ENCODE measurements at places on chromosomes 2 and 18. TPM values are rescaled to one million over a fixed set of nuclear protein-coding genes. Genes with fewer than 3 reads are reported as not detected.
A peak's percentile ranks its signal among the peaks of the same experiment; 100 is the strongest.

DNA sequence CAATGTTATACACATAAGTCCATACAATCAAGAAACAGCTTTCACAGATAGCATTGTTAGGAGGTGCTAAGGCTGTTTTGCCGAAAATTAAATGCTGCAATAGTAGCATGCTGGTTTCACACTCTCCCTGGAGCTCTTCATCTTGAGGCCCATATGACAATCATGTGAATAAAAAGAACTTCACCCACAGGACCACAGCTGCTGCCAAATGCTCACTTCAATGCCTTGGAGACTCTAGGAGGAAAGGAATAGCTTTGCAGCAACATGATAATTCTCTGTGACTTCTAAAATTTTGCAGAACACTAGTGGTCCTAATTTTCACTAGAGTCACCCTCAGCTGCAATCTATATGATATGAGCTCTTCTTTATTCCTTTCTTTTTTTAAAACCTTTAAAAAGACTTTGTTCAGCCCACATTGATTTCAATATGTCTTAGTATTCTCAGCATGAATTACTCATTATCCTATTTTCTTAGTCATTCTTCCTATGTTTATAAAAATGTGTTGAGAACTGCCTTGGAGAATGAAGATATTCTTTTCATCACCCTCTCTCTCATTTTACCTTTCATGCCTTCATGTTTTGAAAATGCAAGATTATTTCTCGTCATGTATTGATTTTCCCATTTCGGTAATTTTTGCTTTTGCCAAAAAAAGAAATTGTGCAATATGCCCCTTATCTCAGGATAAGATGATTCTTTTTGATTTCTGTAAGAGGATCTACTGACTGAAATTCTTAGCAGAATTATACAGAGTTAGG, 108.2 kb downstream of the PDE1A start:
- no peaks in the 10 kb centered on the region for H3K36me3 ChIP-seq
- no peak for DNase-seq
- H3K27me3 ChIP-seq = no peaks in the 10 kb centered on the region
- H3K27ac ChIP-seq = no peak overlapping the region

- no peak overlapping the region for H3K27ac ChIP-seq
- no peaks in the 10 kb centered on the region for H3K36me3 ChIP-seq
- no peak overlapping the region for H3K4me3 ChIP-seq
- no peak for DNase-seq
- H3K4me1 ChIP-seq = peaks cover 12% of the 10 kb centered on the region
Observed at GRCh38 chr2:241775223-241776177, 1.1 kb upstream of the GAL3ST2 start.

- H3K36me3 ChIP-seq = peaks cover 10% of the 10 kb centered on the region
- no peak overlapping the region for H3K4me3 ChIP-seq
- peaks cover 2% of the 10 kb centered on the region for H3K27me3 ChIP-seq
- peaks cover 32% of the 10 kb centered on the region for H3K4me1 ChIP-seq
- no peak for DNase-seq
- H3K27ac ChIP-seq = no peak overlapping the region
Observed at GRCh38 chr2:160271171-160272086, 71.4 kb upstream of the ITGB6 start.

- H3K27me3 ChIP-seq = peaks cover 1% of the 10 kb centered on the region
- H3K4me3 ChIP-seq = no peak overlapping the region
- no peaks in the 10 kb centered on the region for H3K4me1 ChIP-seq
Observed at GRCh38 chr2:164735309-164735919, 106.2 kb downstream of the COBLL1 start.

Gene FBXO41
- 41.5 TPM for total RNA-seq

DNA sequence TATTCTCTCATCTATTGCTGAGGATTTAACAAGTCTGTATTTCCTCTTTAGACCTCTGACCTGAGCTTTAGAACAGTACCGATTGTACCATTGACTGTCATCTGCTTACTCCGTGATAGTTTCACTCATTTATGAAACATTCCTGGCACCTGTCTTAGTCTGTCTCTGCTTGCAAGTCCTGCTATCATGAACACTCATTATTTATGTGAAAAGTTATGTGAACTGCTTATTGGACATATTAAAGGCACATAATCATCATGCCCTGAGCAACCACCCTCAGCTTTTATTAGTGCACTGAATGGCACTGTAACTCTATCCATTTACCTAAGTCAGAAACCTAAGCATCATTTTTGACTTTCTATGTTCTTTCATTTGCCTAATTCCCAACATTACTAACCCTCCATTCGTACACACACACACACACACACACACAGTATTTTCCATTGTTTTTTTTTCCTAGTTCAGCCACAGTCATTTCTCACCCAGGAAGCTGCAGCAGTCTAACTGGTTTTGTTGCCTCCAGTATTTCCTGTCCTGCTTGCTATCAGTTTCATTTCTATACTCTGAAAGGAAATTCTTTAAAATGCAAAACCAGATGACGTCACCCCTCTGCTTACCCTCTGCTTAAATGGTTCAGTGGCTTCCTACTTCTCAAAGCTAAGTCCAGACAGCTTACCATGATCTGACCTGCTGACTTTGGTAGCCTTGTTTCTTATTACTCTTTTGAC, 146.1 kb downstream of the HAUS1 start:
- peak overlapping the region; percentile 50 for H3K4me3 ChIP-seq
- H3K4me1 ChIP-seq = peaks cover 68% of the 10 kb centered on the region
- H3K36me3 ChIP-seq = peaks cover 54% of the 10 kb centered on the region

DNA sequence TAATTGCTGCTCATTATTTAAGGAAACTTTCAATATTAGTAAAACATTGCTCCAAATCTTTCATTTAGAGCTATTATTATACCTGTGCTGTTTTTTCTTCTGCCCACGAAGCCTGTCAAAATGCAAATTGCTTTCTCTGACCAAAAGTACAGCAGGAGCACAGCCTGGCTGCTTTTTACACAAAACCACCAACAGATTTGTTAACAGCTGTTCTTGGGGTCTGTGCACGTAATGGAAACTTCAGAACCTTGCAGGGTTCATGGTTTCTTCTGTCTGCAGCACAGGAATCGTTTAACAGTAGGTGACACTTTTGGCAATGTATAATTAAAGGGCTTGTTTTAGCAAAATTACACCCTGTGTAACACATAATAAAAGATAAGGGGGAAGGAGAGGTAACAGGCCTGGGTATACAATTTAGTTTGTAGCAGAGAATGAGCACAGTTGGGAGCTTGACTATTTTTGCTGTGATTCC, 447.3 kb downstream of the KCNJ3 start:
- H3K27me3 ChIP-seq = no peaks in the 10 kb centered on the region
- H3K27ac ChIP-seq = no peak overlapping the region
- no peak for DNase-seq
- H3K4me1 ChIP-seq = no peaks in the 10 kb centered on the region
- no peak overlapping the region for H3K4me3 ChIP-seq

Gene COL5A2
- 3.3 TPM for total RNA-seq

Gene KCNG2
- not detected for total RNA-seq

- H3K27ac ChIP-seq = no peak overlapping the region
- peaks cover 1% of the 10 kb centered on the region for H3K27me3 ChIP-seq
- H3K4me1 ChIP-seq = peaks cover 4% of the 10 kb centered on the region
- H3K4me3 ChIP-seq = no peak overlapping the region
- no peak for DNase-seq
Observed at GRCh38 chr2:55161295-55162210, 70.5 kb downstream of the CLHC1 start.

Gene ANKRD30B
- not detected for total RNA-seq

DNA sequence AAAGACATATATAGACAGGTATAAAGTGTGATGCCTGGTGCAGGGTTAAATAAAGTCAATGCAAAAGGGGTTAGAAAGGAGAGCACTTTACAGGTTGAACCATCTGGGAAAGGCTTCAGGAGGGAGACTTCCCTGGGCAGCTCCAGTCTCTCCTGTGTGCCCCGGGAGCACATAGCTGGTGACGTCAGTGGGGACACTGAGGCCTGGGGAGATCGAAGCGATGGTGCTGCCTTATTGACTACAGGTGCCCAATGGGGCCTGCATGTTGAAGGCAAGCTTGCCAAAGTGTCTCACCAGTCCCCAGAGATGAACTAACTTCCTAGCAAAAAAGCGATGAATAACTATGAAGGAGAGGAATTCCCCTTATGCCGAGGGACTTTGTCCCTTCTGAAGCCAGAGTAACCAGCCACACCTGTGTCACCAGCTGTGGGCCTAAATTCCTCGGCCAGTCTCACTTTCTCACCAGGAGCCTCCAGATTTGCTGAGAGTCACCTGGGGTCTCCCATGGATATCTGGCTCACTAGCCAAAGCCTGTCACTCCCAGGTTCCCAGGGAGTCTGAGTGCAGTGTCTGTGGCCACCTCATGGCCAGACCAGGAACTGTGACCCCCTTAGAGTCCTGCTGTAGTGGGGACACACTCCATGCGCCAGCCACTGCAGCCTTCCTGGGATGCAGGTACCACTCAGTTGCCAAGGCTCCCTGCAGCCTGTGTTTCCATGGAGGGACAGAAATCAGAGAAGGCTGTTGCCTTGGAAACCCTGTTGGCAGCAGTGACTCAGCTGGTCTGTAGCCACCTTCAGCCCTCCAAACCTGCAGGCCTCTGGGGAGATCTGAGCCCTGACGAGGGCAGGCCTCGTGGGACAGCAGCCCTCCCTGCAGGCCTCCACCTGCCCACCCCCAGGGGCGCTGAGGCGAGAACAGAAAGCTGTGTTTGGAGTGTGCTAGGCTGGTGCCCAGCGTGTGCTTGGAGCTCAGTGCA, 128.7 kb downstream of the CTIF start:
- peaks cover 4% of the 10 kb centered on the region for H3K36me3 ChIP-seq
- H3K27me3 ChIP-seq = peaks cover 3% of the 10 kb centered on the region
- no peaks in the 10 kb centered on the region for H3K4me1 ChIP-seq
- DNase-seq = no peak
- H3K4me3 ChIP-seq = no peak overlapping the region

DNA sequence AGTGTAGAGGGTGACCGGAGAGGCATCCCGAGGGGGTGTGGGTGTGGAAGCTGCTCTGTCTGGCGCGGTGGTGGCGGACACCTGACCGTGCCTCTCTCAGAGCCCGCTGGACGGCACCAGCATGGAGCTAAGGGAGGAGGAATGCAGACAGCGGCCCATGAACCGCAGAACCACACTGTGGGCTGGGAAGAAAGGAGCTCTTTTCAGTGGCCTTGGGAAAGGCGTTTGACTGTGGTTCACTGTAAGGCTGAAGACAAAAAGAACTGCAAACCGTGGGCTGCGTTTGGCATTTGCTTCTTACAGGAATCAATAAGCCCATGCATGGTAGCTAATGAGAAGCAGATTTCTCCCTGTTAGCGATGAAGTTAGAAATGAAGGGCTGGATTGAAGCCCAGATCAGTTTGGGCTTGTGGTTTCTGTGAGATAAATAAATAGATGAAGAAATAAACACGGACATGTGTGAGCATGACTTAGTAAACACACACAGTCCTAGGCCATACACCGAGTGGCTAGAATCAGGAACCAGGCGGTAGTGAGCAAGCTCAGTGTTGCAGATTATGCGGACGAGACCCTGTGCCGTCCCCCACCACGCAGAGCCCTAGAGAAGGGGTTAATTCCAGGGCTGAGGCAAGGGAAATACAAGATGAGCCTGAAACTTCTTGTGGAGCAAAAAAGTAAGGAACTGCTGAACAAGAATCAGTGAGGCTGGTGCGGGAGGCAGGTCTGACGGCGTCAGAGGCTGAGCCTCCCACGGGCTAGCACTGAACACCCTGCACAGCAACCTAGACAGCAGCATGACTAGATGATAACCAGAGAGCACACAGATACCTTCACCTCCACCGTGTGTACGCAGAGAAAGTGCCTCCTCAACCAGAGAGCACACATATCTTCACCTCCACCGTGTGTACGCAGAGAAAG, 29.3 kb upstream of the NFATC1 start:
- H3K4me3 ChIP-seq = no peak overlapping the region
- H3K4me1 ChIP-seq = peaks cover 21% of the 10 kb centered on the region
- no peak for DNase-seq
- peaks cover 12% of the 10 kb centered on the region for H3K36me3 ChIP-seq
- no peaks in the 10 kb centered on the region for H3K27me3 ChIP-seq

DNA sequence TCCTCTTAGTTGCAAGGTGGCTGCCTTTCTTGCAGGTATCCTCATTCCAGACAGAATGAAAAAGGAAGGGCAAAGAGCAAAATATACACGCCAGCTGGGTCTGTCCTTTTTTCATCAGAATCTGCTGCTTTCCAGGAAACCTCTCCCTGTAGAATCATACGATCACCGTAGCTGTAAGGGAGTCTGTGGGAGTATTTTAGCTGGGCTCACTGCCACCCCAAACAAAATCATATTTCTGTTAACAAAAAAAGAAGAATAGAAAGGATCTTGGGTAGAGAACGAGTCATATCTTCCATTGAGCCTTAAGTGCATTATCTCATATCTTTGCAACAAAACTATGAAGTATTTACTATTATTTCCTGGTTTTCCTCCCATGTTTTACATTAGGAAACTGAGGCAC, 15.0 kb upstream of the TANC1 start:
- no peak overlapping the region for H3K4me3 ChIP-seq
- H3K27ac ChIP-seq = no peak overlapping the region
- H3K27me3 ChIP-seq = peaks cover 3% of the 10 kb centered on the region
- no peaks in the 10 kb centered on the region for H3K36me3 ChIP-seq
- no peak for DNase-seq

Gene LAPTM4A
- total RNA-seq = 15.6 TPM

DNA sequence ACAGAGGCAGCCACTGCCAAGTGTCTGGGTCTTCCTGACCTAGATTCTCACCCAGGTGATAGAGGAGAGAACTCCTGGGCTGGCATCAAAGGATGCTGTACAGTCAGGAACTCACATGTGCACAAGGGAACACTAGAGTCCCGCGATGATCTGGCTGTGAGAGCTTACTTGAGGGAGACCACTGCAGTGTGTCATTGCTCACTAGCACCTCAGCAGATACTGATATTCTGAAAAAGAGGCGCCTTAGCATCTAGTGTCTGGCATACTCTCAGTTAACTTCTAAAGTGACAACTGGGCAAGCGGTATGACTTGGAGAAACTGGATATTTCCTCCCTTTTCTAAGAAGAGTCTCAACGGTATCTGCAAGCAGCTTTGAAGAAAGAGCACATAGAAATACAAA, 189.9 kb downstream of the CMPK2 start:
- H3K27ac ChIP-seq = no peak overlapping the region
- H3K4me1 ChIP-seq = no peaks in the 10 kb centered on the region
- H3K36me3 ChIP-seq = no peaks in the 10 kb centered on the region
- H3K4me3 ChIP-seq = no peak overlapping the region
- no peak for DNase-seq

GRCh38 chr2:233217892-233218377, 33.5 kb upstream of the ATG16L1 start:
- no peaks in the 10 kb centered on the region for H3K4me1 ChIP-seq
- no peaks in the 10 kb centered on the region for H3K27me3 ChIP-seq
- DNase-seq = no peak
- H3K4me3 ChIP-seq = no peak overlapping the region
- H3K36me3 ChIP-seq = no peaks in the 10 kb centered on the region
- H3K27ac ChIP-seq = no peak overlapping the region

- H3K4me1 ChIP-seq = no peaks in the 10 kb centered on the region
- no peak overlapping the region for H3K27ac ChIP-seq
- H3K4me3 ChIP-seq = no peak overlapping the region
Observed at GRCh38 chr2:12402440-12403139, 314.1 kb upstream of the TRIB2 start.

Gene DSC3
- 0.04 TPM for total RNA-seq

GRCh38 chr2:120271711-120272379, 19.2 kb downstream of the RALB start:
- no peaks in the 10 kb centered on the region for H3K27me3 ChIP-seq
- no peak for DNase-seq
- peaks cover 9% of the 10 kb centered on the region for H3K36me3 ChIP-seq
- H3K4me3 ChIP-seq = no peak overlapping the region
- no peak overlapping the region for H3K27ac ChIP-seq
- peaks cover 11% of the 10 kb centered on the region for H3K4me1 ChIP-seq

GRCh38 chr2:94986392-94986963, 39.0 kb upstream of the MAL start:
- H3K36me3 ChIP-seq = no peaks in the 10 kb centered on the region
- H3K4me1 ChIP-seq = no peaks in the 10 kb centered on the region
- peak; percentile 73 for DNase-seq
- H3K4me3 ChIP-seq = no peak overlapping the region
- peaks cover 9% of the 10 kb centered on the region for H3K27me3 ChIP-seq
- H3K27ac ChIP-seq = no peak overlapping the region
